ENCODE measurements at places on chromosomes 1 and 21.

DNA sequence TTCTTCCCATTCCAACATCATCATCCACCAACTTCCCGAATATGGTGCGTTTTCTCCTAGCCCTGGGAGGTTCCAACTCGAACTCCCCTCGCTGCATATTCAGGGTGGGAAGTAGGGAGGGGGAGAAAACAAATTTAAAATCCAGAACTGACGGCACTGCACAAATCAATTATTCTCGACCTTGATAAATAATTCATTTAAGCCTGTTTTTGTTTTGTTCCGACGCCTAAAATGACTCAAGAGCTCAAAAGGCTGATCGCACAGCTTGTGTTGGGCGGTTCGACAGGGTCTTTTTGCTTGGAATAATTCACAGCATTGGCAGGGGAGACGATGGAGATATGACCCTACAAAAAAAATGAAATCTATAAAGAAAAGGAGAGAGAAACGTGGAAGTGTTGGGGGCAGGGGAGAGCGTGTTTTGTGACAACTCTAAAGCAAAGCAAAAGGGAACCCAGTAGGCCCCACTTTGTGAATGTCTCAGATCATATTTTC lies 3.1 kb upstream of the BARHL2 start:
- DNase-seq = no peak

DNA sequence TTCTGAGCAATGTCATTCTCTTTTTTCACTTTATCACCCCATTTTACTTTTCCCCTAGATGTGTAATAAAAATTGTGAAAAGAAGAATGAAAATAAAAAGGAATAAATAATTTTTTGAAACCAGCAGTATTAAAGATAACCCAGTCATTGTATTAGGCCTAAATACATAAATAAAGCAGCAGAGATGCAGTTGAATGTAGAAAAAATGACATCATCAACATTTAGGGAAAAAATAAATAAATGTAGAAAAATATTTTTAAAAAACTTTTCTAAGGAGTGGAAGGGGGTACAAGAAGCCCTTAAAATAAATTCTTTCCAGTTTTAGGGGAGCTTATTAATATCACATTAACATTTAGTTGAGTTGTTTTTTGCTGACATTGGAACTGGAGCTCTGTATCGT lies 15.3 kb upstream of the ENAH start:
- no peak for DNase-seq

- DNase-seq = no peak
Observed at GRCh38 chr1:158717344-158717743, 3.2 kb downstream of the OR6K3 start.

GRCh38 chr1:94633051-94633450 lies 91.5 kb upstream of the F3 start:
- no peak for DNase-seq

- DNase-seq = no peak
Observed at GRCh38 chr1:177770096-177770495, 199.8 kb downstream of the SEC16B start.

DNA sequence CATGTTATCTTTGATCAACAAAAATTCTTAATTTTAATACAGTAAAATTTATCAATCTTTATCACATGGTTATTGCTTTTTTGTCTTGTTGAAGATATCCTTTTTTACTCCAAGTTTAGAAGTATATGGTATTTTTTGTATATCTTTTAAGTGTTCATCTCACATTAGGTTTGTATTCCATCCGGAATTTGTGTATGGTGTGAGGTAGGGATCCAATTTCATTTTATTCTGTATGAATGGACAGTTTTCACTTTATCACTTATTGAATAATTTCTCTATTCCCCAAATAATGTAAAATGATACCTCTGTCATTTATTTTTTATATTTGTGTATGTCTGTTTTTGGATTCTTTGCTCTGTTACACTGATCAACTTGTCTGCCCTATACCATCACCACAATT lies 25.3 kb downstream of the NFIA start:
- DNase-seq = no peak

GRCh38 chr1:78673120-78673519 lies 23.5 kb downstream of the IFI44 start:
- DNase-seq = no peak
